ENCODE measurements at places on chromosomes 12 and 14.

GRCh38 chr14:93108105-93108504, 7.6 kb downstream of the ITPK1 start:
- DNase-seq = no peak

DNA sequence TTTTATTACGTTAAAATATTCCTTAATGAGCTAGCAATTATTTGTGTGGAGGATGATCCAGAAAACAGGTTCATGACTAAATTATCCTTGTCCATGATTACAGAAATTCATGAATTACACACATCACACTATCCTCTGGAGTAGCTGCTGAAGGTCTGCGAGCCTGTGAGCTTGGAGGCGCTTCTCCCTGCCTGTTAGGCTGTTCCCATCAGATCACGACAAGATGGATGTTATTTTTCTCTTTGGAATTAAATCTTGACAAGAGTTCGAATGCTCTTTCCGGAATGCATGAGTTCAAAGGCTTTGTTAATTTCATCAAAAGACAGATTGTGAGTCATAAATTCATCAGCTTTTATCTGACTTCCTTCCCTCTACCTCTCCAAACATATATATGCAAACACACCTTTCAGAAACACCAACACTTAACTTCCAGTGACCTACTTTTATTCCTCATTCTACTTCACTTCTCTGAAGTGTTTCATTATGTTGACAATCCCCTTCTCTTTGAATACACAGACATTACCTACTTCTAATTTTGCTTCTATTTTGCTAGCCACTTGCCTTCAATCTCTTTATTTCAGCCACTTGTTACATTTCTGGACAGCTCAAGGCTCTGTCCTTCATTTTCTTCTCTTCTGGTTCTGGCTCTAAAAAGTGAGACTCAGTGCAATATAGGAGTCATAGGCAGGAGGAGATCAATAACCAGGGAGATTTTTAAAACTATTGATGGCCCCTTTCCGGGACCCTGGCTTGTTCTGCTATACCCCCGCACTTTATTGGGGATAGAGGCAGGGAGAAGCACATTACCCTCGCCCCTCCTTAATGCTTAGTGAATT, 274.6 kb downstream of the BTG1 start:
- DNase-seq = no peak

DNA sequence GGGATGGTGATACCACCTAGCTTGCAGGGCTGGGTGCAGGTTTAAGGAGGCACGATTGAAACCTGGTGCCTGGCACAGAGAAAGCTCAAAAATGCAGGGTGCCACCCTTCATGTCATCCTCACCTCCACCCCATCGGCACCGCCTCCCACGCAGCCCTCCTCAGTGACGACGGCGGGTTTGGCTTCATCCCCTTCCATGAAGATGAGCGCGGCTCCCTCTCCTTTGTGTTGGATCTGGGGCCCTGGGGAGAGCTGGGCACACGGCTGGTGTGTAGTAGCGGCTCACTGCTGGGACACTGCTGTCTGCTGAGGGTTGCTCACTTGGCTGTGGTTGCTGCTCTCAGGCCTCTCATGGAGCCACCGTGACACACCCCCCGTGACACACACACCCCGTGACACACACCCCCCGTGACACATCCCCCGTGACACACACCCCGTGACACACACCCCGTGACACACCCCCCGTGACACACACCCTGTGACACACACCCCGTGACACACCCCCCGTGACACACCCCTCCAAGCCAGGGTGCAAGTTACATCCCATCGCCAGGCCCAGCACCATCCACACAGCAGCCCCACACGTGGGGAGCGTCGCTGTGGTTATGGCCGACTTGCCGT, 42.9 kb upstream of the FZD10 start:
- no peak for DNase-seq

GRCh38 chr12:124399622-124400021, 104.7 kb downstream of the RFLNA start:
- DNase-seq = no peak

DNA sequence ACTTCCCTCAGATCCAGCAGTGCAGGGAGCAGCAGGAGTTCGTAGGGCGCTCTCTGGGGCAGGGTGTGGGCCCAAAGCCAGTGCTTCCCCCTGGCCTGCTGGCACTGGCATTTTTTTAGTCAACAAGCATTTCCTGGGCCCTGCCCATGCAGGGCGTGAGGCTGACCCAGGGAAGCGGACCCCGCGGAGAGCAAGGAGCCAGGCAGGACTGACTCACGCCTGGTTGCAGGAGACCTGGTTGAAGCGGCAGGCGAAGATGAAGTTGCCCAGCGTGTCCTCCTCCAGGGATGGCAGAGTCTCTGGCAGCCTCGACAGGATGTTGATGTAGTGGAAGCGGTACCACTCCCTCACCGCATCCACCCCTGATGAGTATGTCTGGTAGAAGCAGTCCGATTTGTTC, 13.5 kb downstream of the SCNN1A start:
- no peak for DNase-seq

GRCh38 chr14:99221445-99221844, 50.6 kb downstream of the BCL11B start:
- no peak for DNase-seq

DNA sequence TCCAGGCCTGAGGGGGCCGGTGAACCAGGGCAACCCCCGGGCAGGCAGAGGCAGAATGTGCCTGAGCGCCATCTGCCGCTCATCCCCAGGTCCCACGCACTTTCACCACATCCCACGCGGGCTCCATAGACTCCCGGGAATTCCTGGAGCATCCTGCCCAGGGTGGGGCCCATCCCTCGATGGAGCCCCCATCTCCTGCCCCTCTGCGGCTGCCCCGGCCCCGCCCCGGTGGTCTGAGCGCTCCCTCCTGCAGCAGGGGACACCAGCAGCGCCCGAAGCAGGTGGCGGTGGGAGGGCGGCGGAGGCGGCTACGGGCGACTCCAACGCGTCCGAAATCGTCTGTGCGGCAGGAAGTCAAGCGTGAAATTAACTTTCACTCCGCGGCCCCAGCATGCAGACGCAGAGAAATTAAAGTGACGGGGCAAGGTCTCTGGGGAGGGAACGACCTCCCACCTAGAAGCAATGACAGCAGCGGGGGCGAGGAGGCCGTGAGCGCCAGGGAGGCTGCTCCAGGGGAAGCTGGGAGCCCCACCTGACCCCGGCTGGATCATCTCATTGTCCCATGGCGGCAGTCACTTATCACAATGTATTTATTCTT, 122.2 kb downstream of the NCOR2 start:
- DNase-seq = no peak

GRCh38 chr12:50006754-50007442, 18.4 kb downstream of the RACGAP1 start:
- DNase-seq = no peak

DNA sequence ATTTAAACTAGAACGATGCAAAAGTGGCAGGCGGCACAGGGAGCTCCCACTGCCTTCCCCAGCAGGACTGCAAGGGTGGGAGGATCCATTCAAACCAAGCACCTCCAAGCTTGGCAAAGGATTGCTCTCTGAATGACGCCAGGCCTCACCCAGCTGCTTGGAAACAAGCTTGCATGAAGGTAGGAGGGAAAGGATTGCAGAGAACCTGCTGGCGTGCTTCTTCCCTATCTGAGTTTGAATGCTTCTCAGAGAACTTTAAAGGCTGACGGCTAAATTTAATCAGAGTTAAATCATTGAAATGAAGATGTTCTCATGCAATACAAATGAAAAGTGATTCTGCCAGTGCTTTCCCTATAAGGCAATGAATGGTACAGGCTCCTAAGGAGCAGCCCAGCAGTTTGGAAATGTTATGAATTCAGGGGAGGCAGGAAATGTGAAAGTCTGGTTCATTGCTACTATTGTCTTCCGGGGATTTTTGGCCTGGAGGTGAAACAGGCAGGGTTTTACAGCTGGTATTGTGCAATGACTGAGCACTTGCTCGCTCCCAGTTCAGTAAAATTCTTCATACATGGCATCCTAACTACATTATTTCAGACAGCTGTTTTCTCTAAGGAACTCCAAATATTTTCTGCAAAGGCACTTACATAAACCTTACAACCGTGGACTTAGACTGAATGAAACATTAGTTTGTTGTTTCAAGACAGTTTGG, 31.9 kb upstream of the DUSP6 start:
- DNase-seq = peak; percentile 19

DNA sequence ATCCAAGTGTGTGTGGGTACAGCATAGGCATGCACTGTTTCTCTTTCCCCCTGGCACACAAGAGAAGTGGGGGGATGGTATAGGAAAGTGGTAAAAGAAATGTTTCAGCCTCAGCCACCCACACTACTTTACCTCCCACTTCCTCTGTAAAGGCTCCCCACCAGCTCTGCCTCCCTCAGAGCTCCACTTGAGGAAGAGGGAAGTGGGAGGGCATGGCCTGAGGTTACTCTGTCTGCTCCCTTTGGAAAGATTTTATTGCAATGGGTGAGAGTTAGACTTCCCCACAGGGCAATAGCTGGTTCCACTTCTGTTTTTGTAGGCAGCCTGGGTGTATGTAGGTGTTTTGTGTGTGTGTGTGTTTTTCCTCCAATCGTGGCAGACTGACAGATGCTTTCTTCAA, 145.3 kb downstream of the SSPN start:
- DNase-seq = no peak

DNA sequence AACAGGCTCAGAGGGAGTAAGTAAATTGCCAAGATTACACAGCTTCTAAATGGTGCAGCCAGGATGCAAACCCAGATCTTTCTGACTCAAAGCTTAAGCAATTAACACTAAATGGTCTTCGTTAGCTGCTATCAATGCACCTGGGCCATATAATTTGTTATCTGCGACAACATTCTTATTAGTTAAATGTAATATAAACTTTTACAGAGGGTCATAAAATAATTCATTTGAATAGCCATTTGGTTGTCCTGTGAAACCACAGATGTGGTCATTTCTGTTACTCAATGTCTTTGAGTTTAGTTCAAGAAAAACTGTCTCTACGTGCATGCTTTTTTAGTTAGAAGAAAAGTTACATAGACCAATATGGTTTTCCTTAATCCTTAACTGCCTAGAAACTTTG, 22.1 kb upstream of the NAP1L1 start:
- no peak for DNase-seq

DNA sequence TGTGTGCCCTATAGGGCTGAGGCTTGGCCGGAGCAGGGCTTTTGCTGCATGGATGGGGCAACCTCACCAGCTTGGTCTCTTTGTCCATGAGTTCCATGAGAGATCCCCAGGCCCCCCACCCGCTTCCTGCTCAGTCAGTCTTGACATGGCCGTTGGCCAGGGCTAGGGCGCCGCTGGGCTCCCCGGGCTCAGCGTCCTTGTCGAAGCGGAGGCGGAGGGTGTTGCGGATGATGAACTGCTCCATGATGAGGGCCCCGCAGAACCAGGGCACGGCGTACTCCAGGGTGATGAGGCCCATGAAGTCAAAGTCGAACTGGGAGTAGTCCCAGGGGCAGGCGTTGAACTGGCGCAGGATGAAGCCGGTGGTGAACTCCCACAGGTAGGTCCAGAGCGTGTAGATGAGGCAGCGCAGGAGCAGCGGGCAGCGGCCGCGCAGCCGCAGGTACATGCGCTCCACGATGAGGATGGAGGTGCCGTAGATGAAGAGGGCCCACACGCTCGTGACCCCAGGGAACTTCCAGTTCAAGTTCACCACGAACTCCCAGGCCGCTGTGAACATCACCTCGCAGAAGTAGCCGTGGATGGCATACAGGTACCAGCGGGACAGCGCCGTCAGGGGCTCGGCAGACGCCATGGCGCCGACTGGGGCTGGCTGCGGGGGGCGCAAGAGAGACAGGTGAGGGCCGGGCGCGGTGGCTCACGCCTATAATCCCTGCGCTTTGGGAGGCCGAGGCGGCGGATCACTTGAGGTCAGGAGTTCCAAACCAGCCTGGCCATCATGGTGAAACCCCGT, 15.0 kb downstream of the TMEM229B start:
- DNase-seq = no peak

DNA sequence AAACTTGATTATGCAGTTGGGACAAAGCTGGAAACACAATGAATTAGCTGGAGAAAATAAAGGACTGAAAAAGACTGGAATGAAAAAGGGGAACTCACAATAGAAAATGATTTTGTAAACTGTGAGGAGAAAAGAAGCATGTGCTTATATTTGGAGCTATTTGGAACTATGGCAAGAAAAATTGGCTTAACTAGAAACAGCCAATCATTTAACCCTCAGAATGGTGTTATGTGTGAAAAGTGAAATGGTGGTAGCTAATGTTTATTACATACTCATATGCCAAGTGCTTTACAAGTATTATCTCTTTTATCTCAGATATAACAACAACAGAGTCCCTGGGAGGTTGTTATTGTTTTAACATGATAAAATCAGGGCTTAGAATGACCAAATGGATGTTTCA, 583.1 kb upstream of the SEL1L start:
- no peak for DNase-seq

GRCh38 chr14:60226298-60226697, 22.7 kb upstream of the PPM1A start:
- no peak for DNase-seq

GRCh38 chr14:73958591-73958990, 8.5 kb downstream of the COQ6 start:
- DNase-seq = no peak

DNA sequence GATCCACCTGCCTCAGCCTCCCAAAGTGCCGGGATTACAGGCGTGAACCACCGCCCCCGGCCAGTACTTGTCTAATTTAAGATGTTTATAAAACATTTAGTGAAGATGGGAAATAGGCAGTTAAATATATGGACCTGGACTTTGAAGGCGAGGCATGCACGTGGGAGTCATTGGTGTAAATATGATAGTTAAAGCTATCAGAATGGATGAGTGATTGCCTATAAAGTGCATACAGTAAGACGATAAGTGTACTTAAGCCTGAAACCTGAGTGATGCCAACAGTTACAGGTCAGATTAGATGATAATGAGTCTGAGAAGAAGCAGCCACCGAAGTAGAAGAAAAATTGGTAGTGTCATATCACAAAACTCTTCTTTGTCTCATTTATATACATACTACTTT, 11.5 kb downstream of the RAD51B start:
- no peak for DNase-seq

DNA sequence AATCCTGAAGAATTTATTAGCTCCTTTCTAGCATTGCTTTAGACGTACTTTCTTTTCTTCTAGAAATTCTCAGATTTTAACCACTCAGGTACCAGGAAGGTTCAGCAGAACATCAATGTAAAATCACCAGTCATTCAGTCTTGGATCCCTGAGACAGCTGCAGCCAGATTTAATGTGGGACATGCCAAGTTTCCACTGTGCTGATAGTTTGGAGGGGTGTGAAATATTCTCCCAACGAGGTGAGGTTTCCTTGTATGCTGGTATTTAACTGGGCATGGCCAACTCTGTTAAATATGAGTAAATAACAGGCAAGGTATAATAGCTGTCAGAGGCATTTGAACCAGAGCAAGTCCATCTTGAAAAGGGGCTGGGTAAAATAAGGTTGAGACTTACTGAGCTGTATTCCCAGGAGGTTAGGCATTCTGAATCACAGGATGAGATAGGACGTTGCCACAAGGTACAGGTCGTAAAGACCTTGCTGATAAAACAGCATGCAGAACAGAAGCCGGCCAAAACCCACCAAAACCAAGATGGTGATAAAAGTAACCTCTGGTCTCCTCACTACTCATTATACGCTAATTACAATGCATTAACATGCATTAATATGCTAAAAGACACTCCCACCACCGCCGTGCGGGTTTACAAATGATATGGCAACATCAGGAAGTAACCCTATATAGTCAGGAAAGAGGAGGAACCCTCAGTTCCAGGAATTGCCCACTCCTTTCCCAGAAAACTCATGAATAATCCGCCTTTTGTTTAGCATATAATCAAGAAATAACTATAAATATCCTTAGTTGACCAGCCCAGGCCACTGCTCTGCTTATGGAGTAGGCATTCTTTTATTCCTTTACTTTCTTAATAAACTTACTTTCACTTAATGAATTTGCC, 75.2 kb upstream of the RASSF8 start:
- DNase-seq = no peak

All from T1000 (cell line).